Myocyte (in vitro differentiated cells): ENCODE measurements at places on chromosomes 6 and 20. TPM values are rescaled to one million over a fixed set of nuclear protein-coding genes. Genes with fewer than 3 reads are reported as not detected.

Gene NRSN1
- total RNA-seq, result not detected in 2 replicates

Gene SCRT2
- total RNA-seq, result not detected in 2 replicates

Gene ID1
- 6.7 and 8.9 TPM in 2 replicates for total RNA-seq

Gene SLC13A3
- total RNA-seq, result 0.36 and 0.59 TPM in 2 replicates

Gene CST1
- not detected in 2 replicates for total RNA-seq

Gene HINT3
- total RNA-seq, result 47.3 and 48.9 TPM in 2 replicates

Gene PAK5
- not detected in 2 replicates for total RNA-seq

Gene PPP1R3G
- 0.31 and 1.0 TPM in 2 replicates for total RNA-seq

Gene MLN
- total RNA-seq, result not detected in 2 replicates

Gene SSTR4
- total RNA-seq, result not detected in 2 replicates

Gene CST2
- not detected in 2 replicates for total RNA-seq

Gene ETV7
- 0.62 TPM in 1 of 2 replicates, not detected in the other for total RNA-seq

Gene HRH3
- 0.08 TPM in 1 of 2 replicates, not detected in the other for total RNA-seq

Gene COL9A3
- 0.05 TPM in 1 of 2 replicates, not detected in the other for total RNA-seq

Gene NKX2-4
- total RNA-seq, result not detected in 2 replicates

Gene FAM217A
- not detected in 2 replicates for total RNA-seq

Gene COX4I2
- total RNA-seq, result not detected in 2 replicates

Gene BFSP1
- total RNA-seq, result 7.6 and 8.3 TPM in 2 replicates

Gene MYCT1
- 0.21 TPM in 1 of 2 replicates, not detected in the other for total RNA-seq

Gene RFX6
- not detected in 2 replicates for total RNA-seq

Gene PTCRA
- not detected in 2 replicates for total RNA-seq

Gene HLA-DQB1
- not detected in 2 replicates for total RNA-seq

Gene UBE2J1
- 23.6 and 23.9 TPM in 2 replicates for total RNA-seq

Gene DDX39B
- total RNA-seq, result 290 and 382 TPM in 2 replicates

Gene HCK
- total RNA-seq, result not detected in 2 replicates

Gene GABRR1
- not detected in 2 replicates for total RNA-seq

Gene TMEM170B
- 8.5 and 8.7 TPM in 2 replicates for total RNA-seq

Gene LPA
- not detected in 2 replicates for total RNA-seq

Gene GCM1
- total RNA-seq, result not detected in 2 replicates

Gene NNAT
- 0.19 TPM in 1 of 2 replicates, not detected in the other for total RNA-seq

Gene OR2H1
- total RNA-seq, result not detected in 2 replicates

Gene DEFB132
- not detected in 2 replicates for total RNA-seq
